ENCODE measurements at places on chromosomes 5 and 9.
A peak's percentile ranks its signal among the peaks of the same experiment; 100 is the strongest.

DNA sequence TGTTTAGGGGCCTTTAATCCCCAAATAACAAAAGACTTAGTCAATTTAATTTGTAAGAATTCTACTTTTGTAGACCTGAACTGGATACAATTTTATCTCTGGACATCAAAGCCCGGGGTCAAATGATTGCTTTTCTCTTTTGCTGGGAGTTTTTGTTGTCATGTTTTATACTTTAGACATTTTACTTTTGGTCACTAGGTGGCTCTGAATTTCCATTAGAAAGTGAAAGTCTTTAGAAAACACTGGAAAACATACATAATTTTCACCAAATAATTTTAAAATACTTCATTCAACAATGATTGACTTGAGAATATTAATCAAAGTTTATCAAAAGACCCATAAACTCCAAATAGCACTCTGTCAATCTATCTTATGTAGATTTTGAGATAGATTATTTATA is 2.8 kb upstream of the PCA3 start:
- DNase-seq, result no peak

GRCh38 chr9:113580041-113580953 is 116.8 kb downstream of the RGS3 start:
- peak; percentile 71 for DNase-seq

- DNase-seq, result no peak
Measured at GRCh38 chr5:160342413-160342941, 27.9 kb downstream of the C1QTNF2 start.

- DNase-seq, result no peak
Measured at GRCh38 chr9:18611971-18612370, 138.0 kb downstream of the ADAMTSL1 start.

DNA sequence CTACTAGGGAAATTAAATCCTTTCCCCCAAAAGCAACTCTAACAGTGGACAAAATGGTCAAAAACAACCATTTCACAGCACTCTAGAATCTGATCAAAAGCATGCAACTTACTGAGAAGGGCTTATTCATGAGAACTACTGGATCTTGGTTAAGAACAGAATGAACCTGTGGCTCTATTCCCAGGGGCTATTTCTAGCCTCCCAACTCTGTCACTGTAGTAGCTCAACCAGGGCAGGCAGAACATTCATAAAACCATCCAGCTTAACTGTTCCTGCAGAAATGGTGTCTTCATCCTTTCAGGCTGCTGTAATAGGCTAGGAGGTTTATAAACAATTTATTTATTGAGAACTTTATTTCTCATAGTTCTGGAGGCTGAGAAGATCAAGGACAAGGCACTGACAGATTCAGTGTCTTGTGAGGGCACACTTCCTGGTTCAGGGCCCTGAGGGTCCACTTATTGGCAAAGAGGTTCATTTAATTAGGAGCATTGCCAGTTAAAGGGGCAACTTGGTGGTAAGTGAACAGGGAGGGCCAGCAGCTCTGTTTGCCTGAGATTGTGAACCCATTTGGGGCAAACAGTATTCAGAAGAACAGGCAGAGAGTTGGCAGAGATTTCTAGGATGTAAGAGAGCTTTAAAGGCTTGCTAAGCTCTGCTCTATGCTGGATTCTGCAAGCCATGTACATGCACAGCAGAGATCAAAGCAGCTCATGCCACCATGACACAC is 238.5 kb upstream of the FBXL7 start:
- no peak for DNase-seq

GRCh38 chr9:104876587-104876986 is 51.4 kb downstream of the ABCA1 start:
- no peak for DNase-seq

GRCh38 chr5:14665101-14665822 is 744 bp downstream of the OTULIN start:
- peak; percentile 35 for DNase-seq

- peak; percentile 10 for DNase-seq
Measured at GRCh38 chr5:68932830-68933434, 160.9 kb upstream of the SLC30A5 start.

GRCh38 chr5:63194126-63194525 is 615.5 kb downstream of the LRRC70 start:
- no peak for DNase-seq

GRCh38 chr5:560792-561166 is 36.5 kb upstream of the SLC9A3 start:
- no peak for DNase-seq

GRCh38 chr9:35035851-35036701 is 36.3 kb downstream of the VCP start:
- peak; percentile 62 for DNase-seq

GRCh38 chr5:158824241-158824882 is 275.4 kb downstream of the EBF1 start:
- DNase-seq, result no peak

GRCh38 chr5:168075387-168075786 is 216.1 kb upstream of the WWC1 start:
- DNase-seq, result no peak

- no peak for DNase-seq
Measured at GRCh38 chr9:111294691-111295451, 35.2 kb downstream of the OR2K2 start.

DNA sequence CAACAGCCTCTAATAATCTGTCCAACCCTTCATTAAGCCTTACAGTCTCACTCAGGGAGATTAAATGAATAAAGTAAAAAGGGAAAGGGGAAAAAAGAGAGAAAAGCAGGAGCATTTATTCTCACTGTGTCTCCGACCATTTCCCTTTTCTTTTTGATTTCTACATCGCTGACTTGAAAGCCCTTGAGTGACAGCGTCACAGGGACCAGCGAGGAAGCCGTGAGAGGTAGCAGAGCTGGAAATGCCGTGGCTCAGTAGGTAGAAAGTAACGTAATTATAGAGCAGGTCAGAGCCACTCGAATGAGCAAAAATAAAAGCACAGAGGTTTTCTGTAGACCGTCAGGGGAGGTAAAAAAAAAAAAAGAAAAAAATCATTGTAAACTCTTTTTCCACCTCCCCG is 52.4 kb downstream of the ASS1 start:
- no peak for DNase-seq

DNA sequence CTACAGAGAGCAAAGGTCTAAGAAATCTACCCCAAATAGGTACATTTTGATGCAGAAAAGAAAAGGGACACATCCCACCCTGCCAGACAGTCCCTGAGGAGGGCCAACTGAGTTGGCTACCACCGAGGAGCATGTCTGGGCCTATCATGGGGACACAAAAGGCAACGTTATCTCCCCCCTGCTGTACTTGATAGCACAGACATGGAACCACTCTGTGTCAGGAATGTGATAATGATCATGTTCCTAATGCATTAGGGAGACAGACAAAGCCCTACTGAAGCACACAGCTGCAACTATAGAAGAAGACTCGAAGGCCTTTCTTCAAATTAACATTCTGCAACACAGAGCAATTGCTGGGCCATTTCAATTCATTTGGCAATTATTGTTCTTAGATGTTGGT is 84.5 kb downstream of the ENC1 start:
- no peak for DNase-seq

DNA sequence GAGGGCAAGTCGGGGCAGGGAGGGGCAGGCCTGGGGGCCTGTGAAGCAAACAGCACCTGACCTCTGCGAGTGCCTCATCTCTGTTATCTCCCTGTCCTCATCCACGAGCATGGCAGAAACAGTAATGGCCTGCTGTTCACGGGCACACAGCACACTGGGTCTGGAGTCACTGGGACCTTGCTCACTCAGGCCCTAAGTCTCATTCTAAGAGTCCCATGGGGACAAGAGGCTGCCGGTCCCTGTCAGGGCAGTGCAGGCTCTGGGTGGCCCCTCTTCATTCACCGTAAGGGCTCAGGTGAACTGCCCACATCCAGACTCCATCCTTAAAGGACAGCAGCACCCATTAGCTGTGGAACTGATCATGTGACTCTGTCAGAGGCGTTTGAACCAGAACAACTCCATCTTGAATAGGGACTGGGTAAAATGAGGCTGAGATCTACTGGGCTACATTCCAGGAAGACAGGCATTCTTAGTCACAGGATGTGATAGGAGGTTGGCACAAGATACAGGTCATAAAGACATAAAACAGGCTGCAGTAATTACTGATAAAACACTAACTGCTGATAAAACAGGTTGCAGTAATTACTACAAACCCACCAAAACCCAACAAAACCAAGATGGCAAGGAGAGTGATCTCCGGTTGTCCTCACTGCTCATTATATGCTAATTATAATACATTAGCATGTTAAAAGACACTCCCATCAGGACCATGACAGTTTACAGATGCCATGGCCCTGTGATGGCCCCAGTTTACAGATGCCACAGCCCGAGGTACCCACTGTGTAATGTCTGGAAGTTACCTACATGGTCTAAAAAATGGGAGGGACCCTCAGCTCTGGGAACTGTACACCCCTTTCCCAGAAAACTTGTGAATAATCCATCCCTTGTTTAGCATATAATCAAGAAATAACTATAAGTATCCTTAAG is 28.7 kb downstream of the BICD2 start:
- no peak for DNase-seq

DNA sequence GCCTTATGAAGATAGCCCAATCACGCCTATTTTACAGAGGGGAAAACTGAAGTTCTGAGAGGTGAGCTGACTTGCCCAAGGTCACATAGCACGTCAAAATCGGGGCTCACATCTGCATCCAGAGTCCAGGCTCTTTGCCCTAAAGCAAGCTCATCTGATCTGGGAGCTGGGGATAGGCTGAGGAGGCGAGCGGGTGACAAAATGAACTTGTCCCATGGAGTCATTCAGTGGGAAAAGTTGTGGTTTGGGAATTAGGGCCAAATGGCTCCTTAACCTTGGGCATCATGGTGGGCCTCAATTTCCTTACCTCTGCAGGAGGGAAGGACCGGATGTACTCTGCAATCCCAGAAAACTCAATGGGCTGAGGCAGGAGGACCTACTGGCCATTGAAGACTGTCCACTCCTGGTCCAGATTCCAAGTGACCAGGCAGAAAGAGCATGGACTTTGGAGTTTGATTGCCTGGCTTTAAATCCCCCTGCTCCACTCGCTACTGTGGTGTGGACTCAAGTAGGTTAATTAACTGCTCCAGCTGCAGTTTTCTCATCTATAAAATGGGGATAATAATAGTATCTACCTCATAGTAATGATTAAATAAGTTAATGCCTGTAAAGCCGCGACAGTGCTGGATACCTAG is 160.4 kb downstream of the RGS3 start:
- DNase-seq, result no peak

GRCh38 chr5:134873987-134874830 is at the start of gene TXNDC15:
TXNDC15 (plus strand) TSS chr5:134874371; CDS start chr5:134874428, 57 bp downstream.
- peak; percentile 82 for DNase-seq

- DNase-seq, result no peak
Measured at GRCh38 chr9:125744616-125745015, 2.6 kb upstream of the PBX3 start.

- no peak for DNase-seq
Measured at GRCh38 chr9:110330484-110331105, 7.1 kb downstream of the TXNDC8 start.

GRCh38 chr5:160537116-160537515 is 115.5 kb downstream of the PTTG1 start:
- no peak for DNase-seq

DNA sequence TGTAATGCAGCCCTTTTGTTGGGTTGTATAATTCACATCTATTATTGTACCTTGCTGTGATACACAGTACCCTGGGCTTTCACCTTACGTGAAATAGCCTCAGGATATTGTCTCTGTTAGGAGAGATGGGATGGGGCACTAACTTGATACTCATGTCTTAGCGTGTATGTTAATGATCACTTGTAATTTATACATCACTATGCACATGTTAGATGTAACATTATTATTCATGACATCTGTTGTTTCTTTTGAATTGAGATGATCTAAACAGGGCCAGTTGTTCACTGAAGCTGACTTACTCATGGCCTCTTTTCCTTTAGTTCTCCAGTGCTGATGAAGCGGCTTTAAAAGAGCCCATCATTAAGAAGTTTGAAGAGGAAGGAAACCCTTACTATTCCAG is 65.2 kb downstream of the MCCC2 start:
- DNase-seq, result no peak

- DNase-seq, result no peak
Measured at GRCh38 chr5:176864755-176865154, 34.4 kb downstream of the HK3 start.

GRCh38 chr9:87569008-87569509 is 71.4 kb downstream of the DAPK1 start:
- no peak for DNase-seq

DNA sequence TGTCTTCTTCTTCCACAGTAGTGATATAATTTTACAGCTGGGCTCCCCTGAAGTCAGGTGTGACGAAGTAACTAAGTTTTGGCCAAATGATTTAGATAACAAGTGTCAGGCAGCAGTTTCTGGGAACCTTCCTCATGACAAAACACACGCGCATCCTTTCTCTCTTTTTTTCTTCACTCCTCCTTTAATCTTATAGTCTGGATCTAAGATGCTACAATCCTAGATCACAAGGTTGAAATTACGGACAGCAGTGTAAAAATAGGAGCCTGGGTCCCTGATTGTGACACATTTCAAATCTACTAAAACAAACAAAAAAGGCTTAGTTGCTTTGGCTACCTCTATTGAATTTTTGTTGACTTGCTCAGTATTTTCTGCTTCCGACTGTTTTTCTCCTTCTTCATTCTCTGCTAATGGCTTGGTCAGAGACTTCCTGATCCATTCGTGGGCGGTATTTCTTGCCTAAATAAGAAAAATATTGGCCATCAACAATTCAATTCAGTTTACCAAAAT is 36.1 kb downstream of the FAM114A2 start:
- DNase-seq, result no peak

DNA sequence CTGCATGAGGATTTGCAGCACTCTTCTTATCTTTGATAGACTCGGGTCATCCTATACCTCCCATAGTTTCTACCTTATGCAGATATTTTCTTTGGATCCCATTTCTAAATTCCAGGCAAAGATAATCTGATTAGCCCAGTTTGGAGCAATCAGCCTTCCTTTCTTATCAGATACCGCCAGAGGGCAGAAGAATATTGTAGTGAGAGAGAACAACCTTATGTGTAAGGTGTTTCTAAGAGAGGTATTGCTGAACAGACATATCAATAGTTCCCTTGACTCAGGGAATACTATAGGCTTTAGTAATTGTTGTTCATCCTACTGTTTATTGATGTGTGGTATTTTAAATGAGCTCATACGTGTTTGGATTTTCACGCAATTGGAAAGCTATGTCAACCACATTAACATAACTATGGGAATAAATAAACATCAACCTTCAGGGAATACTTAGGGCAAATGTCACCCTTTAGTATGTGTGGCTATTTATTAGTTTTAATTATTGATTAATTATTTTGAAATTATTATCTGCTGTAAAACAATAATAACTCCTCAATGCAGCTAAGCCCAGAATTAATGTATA is 1435.2 kb upstream of the CDH9 start:
- DNase-seq, result no peak

GRCh38 chr9:131697097-131697496 is 42.8 kb downstream of the RAPGEF1 start:
- no peak for DNase-seq

- no peak for DNase-seq
Measured at GRCh38 chr5:95743232-95743631, 12.1 kb downstream of the RHOBTB3 start.
